ENCODE measurements at places on chromosomes 1 and 21.

DNA sequence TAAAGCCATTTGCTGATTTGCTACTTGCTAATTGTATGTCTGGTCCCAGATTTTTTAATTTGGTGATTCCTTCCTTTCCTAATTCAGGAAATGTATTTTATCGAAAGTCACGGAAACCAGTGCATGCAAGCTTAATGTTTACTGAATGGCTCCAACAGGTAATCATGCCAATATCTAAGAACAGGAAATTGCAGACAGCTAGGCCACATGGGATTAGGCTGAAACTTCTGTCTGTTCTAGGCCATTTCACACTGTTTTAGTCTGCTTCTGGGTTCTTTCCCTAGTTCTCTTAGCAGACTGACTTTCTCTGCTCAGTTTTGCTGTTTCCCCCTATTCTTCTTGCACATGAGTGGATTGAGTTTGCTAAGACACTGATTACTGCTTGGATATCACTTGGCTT lies 111.4 kb downstream of the NTNG1 start:
- DNase-seq = no peak

GRCh38 chr1:209103092-209103491 lies 480.4 kb upstream of the CAMK1G start:
- no peak for DNase-seq

- DNase-seq = no peak
Observed at GRCh38 chr1:82946096-82946605, 1052.8 kb downstream of the TTLL7 start.

DNA sequence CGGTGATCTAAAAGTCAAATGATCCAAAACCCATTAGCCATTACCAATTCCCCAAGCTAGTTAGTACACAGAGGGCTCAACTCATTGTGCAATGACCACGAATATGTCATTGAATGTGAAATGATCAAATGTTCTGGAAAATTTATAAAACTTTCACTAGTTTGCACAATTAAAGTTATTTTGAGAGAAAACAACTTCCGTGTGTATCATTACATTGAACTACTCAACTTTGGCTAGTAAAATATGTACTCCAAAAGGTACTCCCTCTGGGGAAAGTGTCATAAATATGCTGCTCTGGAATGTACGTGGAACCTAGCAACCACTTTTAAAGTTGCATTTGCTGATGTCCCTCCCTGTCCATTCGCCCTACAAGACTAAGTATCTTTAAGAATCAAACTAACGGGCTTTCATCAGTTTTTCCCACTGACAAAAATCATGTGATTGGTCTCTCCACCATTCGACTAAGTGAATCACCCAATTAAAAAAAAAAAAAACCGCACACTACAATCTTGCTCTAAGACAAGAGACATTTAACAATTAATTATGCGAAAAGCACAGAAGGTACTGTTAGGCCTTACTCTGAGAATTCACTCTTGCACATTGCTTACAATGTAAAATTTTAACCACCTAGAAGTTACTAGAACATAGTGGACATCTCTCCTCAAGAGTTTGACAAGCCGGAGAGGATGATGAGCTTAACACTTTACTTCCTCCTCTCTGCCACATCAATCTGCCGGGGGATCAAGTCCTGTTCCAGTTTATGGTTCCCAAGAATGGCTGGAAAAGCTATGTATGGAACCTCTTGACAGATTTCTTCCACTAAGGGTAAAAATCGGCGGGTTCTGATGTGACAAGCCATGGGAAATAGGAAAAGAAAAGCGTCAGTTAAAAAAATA lies 1.2 kb downstream of the ACBD3 start:
- DNase-seq = peak; percentile 26

DNA sequence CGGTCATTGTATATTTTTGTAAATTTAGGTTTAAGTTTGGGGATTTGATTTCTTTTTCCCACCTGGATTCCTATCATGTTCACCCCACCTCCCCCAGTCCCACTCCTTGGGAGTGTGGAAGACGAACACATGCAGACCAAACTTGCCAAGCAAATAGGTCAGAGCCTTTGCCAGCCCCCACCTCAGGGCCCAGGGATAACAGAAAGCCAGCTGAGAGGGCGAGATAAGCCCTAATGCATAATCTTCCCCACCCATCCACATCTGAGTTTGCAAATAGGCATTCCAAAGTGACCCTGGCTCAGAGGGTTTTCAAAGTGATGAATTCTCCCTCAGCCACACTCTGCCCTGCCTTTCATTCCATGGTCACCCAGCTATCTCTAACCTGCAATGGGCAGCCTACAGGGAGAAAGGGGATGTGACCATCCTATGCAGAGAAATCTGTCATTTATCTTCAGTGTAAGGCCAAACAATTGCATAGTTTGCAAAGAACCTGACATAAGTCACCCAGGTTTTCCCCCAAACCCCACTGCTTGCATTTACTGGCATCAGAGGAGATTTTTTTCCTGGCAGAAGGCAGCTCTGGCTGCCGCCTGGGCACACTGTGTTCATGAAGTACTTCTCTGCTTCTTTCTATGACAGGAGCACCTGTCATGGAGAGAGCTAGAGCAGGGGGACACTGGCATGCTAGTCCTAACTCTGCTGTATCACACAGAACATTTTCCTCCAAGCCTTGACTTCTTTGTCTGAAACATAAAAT lies 69.0 kb upstream of the NFIA start:
- no peak for DNase-seq

DNA sequence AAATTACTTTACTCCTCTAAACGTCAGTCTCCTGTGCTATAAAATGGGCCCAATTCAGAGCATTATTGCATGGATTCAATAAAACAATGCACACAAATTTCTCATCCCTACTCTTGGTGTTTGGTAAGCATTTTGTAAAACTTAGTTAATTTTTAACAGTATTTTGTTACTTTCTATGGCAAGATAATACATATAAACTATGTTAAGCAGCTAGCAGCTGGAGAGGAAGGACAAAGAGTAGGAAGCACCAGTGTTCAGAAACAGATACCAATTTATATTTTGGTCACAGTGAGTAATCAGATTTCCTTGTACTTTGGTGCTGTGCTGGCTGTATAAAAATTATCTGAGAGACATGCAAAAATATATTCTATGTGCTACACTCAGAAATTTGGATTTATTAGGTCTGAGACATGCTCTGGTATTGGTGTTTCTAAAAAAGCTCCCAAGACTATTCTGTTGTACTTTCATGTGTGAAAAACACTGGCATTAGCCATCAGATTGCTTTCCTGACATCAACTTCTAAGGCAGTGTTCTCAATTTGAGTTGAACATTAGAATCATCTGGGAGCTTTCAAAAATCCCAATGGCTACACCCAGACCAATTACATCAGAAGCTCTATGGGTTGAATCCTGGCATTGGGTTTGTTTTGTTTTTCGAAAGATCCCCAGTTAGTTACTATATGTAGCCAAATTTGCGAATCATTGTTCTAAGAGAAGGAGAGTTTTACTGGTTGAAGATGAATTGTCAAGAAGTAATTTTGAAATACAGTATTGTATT lies 100.3 kb upstream of the C1orf87 start:
- DNase-seq = no peak

GRCh38 chr21:35559128-35559828 lies 501.0 kb downstream of the SETD4 start:
- DNase-seq = peak; percentile 95

Data from IMR-90 (cell line).